GM04503 (cell line): ENCODE measurements at places on chromosomes 6 and 20.

- no peak for DNase-seq
Observed at GRCh38 chr6:31567531-31568370, 4.3 kb upstream of the LTA start.

GRCh38 chr6:134080171-134080795 is 27.9 kb upstream of the SLC2A12 start:
- DNase-seq, result no peak

DNA sequence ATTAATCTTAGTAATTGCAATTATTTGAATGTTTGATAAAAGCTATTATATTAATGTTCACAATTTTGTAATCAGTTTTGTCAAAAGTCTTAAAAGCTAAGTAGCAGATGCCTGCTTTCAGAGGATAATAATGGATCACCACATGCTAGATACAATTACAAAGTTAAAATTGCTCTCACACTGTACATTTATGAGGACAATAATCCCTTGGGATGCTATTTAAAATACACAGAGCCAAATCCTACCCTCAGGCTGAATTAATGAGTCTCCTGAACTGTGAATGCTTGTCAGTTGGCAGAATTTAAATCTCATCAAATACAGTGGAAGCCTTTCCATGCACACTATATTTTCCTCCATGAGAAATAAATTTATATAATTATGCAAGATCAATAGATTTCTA is 153.3 kb upstream of the SYNCRIP start:
- DNase-seq, result no peak

DNA sequence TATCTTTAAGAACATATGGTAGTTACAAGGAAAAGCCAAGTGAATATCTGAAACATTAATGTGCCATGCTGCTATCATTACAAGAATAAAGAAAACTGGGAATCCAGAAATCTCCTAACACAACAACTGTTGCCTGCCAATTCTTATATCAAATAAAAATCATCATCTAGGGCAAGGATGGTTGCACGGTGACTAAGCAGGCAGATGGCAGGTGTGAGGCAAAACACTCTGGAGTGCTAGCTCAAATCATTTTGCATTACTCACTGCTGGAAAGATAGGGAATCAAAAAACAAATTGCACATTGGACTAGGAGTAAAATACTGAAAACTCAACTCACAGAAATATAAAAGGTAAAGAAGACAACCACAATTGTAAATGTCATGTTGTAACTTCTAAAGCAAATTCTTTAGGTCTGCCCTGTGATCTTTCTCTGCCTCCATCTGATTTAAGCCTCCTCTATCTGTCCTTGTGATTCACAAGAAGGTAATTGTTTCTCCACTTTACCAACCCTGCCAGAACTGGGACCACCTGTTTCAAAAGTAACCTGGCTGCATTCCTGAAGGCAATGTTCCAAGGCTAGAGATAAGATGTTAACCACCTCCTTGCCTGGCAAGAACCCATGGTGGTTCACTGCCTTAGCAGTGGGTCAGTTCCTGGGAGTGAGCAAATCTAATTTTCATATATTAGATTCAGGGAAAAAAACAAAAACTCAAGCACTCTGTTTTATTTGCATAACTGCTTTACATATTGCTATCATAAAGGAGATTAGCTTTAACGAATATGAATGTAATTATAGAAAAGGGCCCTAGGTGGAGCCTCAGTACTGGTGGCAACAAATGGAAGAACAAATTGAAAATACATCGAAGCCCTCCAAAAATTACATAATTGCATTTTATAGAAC is 33.1 kb upstream of the LCA5 start:
- no peak for DNase-seq

GRCh38 chr6:72855471-72855870 is 233.6 kb downstream of the KCNQ5 start:
- peak; percentile 24 for DNase-seq

- no peak for DNase-seq
Observed at GRCh38 chr6:43784049-43784855, 14.2 kb downstream of the VEGFA start.

DNA sequence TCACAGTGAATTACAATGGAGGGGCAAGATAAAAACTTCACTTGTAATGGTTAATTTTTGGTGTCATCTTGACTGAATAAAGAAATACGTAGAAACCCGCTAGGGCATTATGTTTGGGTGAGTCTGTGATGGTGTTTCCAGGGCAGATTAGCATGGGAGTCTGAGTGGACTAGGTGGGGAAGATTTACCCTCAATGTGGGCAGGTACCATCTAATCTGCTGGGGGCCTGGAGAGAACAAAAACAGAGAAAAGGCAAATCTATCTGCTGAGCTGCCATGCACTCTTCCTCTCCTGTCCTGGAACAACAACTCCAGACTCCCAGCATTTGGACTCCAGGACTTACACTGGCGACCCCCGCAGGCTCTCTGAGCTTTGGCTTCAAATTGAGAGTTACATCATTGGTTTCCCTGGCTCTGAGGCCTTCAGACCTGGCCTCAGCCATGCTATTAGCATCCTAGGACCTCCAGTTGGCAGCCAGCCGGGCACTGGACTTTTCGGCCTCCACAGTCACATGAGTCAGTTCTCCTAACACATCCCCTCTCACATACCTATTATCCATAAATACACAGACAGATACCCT is 19.7 kb downstream of the NINL start:
- no peak for DNase-seq

- no peak for DNase-seq
Observed at GRCh38 chr20:54356801-54357200, 118.6 kb upstream of the DOK5 start.

- no peak for DNase-seq
Observed at GRCh38 chr20:46587986-46588385, 37.5 kb upstream of the OCSTAMP start.

DNA sequence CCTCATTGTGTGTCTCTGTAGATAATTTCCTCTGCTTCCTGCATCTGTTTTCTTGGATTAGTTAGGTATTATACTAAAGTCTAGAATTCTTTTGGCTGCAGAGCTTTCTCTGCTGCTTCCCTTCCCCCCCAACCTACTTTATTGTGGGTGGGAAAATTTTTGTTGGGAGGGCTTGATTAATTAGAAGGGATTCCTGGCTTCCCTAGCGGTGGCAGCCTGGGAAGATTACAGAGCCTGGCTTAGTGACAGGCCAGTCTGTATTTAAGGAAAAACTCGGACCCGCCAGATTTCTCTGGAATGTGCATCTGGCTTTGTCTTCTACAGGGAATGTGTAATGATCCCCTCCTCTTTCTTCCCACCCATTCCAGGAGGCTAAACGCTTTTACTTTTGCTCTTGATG is 31.2 kb downstream of the SLX4IP start:
- DNase-seq, result no peak

DNA sequence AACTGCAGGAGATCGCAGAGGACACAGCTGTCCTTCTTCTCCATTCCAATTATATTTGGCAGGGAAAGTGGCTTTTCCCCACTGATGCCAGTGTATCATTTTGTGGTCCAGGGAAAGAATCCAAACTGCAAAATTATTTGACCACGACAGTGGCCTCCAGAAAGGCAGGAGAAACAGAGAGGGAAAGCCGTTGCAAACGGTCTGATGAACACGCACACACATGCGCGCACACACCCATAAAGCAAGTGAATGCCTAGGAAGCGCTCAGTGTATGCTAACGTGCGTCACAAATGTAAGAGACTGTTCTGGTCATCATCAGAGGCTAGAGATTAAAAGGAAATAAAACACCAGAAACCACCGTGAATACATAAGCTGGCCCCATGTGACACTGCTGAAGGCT is 54.0 kb downstream of the NPEPL1 start:
- DNase-seq, result no peak
